ENCODE measurements at places on chromosomes 3 and 15.

GRCh38 chr3:123449102-123449996 lies 459 bp upstream of the ADCY5 start:
- DNase-seq = no peak

GRCh38 chr3:126965526-126966080 lies 17.3 kb upstream of the PLXNA1 start:
- no peak for DNase-seq

- no peak for DNase-seq
Measured at GRCh38 chr15:49075881-49076280, 29.6 kb upstream of the SECISBP2L start.

DNA sequence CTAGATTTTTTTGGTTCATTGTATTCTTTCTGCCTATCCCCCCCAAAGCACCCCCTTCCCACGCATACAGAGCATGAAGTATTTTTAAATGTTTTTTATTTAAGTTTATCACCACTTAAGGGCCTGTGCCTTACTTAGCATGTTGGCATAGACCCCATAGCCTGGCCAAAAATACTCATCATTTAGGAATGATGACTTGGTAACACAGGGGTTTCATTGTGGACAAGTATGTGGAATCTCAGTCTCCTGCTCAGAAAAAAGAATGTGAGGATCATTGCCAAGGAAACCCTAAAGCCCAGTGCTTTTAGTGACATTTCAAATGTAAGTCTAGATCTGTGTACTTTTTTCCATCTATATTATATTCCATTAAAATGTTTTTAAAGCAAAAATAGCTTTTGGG lies 146.3 kb downstream of the ALCAM start:
- no peak for DNase-seq

GRCh38 chr3:115578331-115578730 lies 45.0 kb upstream of the GAP43 start:
- no peak for DNase-seq

DNA sequence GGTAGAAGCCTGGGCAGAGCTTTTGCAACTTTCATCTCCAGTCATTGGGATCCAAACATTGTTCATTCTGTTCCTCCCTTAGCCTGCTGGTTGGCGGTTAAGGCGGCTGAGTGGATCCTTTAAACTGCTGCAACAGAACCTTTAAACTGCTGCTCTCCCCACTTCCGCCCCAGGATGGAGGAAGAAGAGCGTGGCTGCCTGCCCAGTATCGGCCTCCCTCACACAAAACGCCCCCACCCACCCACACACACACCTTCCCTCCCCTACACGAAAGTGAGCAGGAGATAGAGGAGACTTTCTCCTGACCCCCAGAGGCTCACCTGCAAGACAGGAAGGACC lies 460 bp upstream of the ZMAT3 start:
- peak; percentile 61 for DNase-seq

DNA sequence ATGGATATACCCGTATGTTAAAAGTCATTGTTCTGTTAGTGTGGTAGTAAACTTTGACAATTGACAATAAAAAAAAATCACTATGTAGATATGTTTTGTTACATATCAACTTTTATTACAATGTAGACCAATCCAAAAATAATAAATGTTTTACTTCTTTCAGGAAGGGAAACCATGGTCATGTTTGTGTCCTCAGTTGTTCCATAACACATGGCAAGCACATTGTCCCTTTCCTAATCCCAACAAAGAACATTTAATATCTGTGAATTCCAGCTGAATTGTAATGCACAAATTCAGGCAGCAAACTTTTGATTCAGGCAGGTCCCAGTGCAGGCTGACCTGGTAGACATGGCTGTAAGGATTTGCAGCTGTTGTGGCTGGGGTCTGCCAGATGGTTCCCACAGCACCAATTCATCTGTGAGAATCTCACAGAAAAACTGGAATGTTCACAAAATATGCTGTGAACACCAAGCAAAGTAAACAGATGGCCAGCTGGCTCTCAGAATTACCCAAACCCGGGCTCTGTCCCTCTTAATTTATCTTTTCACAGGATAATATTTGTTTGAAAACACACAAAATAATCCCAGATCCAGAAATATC lies 1.9 kb upstream of the SPG21 start:
- no peak for DNase-seq

DNA sequence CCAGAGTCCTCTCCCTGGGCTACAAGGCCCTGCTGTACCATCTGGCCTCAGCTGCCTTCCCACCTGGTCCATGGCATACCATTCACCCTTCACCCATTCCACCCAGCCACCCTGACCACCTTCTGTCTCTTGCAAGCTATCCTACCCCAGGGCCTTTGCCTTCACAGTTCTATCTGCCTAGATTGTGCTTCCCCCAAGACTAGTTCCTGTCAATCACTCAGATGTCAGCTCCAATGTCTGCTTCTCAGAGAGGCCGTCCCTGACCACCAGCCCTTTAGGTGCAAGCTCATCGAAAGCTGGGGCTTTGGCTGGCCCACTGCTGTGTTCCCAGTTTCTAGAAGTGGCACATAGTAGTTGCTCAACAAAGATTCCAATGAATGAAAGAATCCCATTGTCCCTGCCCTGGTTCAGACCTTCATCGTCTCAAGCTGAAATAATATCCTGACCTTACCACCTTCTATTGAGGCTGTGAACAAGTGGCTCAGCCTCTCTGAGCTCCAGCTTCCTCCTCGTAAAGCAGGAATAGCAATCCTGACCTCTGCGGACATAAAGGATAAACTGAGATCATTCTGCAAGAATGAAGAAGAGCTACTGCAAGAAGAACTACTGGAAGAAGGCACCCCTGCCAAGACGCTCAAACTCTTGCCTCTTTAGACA lies 15.8 kb downstream of the EFCAB12 start:
- no peak for DNase-seq

GRCh38 chr3:151044706-151045105 lies 40.8 kb upstream of the MED12L start:
- DNase-seq = no peak

GRCh38 chr3:121232309-121233225 lies 313.2 kb downstream of the POLQ start:
- DNase-seq = no peak

- DNase-seq = no peak
Measured at GRCh38 chr3:31077826-31078225, 183.4 kb upstream of the GADL1 start.

DNA sequence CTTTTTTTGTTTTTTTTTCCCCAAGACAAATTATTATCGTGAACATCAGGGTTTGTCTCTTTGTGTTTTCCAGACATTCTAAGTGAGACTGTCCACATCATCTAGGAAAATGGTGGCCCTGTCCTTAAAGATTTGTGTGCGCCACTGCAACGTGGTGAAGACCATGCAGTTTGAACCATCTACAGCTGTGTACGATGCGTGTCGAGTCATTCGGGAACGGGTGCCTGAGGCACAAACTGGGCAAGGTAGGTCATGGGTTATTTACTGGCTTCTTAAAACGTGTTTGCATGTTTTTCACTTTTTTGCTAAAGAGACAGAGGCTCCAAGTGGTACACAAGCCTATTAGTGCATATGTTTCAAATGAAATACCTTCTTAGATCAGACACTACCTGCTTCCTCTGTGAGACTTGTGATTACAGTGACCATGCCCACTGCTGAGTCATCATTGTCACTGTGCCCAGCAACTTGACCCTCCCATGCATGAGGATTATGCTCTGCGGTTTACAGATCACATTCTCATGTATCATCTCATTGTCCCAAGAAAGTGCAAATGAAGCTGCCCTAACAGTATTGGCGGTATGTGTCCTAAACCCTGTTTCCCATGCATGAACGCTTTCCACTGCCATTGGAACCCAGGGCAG lies 395.2 kb upstream of the TPM1 start:
- no peak for DNase-seq

GRCh38 chr3:151120409-151120808 lies 34.9 kb downstream of the MED12L start:
- DNase-seq = no peak

GRCh38 chr3:158571969-158572765 lies 1.2 kb downstream of the MLF1 start:
- no peak for DNase-seq

GRCh38 chr3:53071882-53072431 lies 26.1 kb upstream of the SFMBT1 start:
- DNase-seq = no peak

DNA sequence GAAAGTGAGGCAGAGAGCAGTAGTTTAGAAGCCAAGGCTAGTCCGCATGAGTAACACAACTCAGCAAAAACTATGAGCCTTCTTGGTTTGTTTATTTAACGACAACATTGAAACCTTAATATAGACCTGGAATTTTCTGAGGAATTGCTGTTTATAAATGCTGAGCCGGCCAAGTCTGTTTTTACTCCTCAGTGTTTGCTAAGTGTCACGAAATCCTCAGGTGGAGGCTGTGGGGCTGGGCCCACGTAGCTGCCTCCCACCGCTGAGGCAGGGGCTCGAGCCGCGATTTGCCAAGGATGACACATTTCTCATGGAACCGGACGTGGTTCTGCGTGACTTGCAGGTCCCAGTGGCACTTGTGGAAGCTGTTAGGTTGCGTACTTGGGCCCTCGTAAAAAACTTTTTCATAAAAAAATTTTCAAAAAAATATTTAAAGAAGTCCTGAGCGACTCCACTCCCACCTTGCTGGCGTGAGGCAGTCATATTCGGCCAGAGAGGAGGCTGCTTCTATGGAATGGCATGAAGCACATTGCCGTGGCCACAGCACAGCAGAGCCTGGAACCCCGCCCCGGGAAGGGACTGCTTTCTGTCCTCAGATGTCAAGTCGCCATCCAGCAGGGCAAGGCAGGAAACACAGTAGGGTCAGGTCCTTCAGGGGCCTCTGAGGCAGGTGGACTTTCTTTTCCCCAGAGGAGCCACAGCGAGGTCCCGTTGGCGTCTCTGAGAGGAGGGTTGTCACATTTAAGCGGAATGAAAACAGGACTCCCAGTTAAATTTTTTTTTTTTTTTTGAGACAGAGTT lies 64.8 kb upstream of the PCSK6 start:
- no peak for DNase-seq

DNA sequence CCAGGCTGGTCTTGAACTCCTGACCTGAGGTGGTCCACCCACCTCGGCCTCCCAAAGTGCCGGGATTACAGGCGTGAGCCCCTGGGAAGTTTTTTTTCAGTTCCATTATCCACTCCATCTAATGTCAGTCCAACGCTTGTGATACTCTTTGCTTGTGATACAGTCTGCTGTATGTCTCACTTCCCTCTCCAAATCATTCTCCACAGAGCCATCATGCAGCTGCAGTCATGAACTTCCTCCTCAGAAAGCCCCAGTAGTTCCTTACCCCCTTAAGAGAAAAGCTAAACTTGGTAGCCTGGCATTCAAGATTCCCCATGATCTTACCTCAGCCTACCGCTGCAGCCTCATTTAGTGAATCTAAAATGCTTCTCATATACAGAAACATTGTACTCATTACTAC lies 2.3 kb downstream of the ARPC4 start:
- DNase-seq = no peak

DNA sequence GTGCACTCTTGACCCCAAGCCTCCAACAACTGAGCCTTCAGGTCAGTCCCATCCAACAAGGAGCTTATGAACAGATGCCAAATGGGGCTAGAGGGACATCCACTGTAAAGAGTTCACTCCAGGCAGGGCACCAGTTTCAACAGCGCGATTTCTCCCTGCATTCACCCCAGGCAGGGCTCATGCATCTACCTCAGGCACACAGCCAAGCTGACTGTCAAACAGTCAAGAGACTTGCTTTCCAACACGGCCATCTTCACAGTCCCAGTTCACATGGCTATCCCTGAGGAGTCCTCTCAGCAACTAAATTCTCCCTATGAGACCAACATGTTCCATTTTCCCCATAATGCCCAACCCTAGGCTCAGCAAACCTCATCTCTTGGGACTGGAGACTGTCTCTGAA lies 17.7 kb downstream of the SLC25A20 start:
- no peak for DNase-seq

DNA sequence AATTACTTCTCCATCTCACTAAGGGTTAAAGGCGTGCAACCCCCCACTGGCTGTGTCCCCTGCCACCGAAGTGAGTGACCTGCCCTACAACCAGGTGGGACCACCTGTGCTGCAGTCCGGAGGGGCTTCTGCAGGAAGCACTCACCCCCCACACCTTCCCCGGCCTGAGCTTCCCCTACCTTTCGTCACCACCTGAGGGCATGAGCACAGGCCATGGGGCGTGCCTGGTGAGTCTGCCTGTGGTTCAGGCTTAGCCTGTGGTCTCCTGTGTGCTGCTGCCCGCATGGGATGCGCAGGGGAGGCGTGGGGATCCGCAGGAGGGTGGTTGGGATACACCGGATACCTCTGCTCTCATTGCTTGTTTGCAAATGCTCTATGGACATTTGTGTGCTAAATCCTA lies 46.0 kb downstream of the KLHL25 start:
- DNase-seq = no peak

Data from activated CD4-positive, alpha-beta T cell treated with anti-CD3 and anti-CD28 coated beads for 4 hours (primary cell).